ENCODE measurements at places on chromosomes 4 and X.

GRCh38 chrX:129574214-129574613, 34.2 kb downstream of the OCRL start:
- no peak for DNase-seq

DNA sequence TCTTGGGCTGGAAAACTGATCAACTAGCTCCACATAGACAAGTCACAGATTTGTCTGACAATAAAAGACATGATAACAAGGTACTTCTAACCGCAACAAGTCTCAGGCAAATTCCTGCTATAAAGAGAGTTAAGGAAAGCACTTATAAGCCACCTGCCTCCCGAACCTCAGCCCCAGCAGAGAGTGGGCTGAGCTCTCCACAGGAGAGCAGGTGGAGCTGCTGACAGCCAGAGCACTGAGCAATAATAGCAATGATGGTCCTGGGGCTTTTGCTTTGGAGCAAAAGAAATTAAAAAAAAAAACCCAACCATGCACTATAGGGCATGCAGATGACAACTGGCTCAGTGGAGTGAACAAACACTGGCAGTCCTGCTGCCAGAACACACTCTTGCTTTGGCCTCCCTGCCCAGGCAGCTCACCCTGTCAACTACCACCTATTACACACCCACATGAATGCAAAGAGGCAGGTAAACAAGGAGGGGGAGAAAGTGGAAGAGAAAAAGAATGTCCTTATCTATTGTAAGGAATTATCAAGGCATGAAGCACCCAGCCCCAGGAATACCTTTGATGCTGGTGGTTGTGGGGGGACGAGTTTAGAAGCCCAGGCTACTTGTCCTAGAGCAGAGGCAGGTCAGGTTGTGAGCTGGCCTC, 135.8 kb upstream of the DGKK start:
- DNase-seq, result no peak

- DNase-seq, result no peak
These were observed 58.3 kb downstream of the LEF1 start for GRCh38 chr4:108110450-108110849.

GRCh38 chr4:42398871-42399331, 1.6 kb downstream of the SHISA3 start:
- no peak for DNase-seq

GRCh38 chrX:45007598-45007997, 134.6 kb downstream of the KDM6A start:
- DNase-seq, result no peak

Measured in activated naive CD4-positive, alpha-beta T cell treated with anti-CD3 and anti-CD28 coated beads, Interleukin-2, amount 50 U/mL, for 16 hours (primary cell).